ENCODE measurements at places on chromosomes 7 and 10.

GRCh38 chr7:150946421-150947240 is 31.5 kb downstream of the KCNH2 start:
- no peak for DNase-seq

- no peak for DNase-seq
These were observed 59.6 kb upstream of the TRIL start for GRCh38 chr7:29017713-29018112.

- no peak for DNase-seq
These were observed 10.9 kb upstream of the SP8 start for GRCh38 chr7:20797462-20798080.

GRCh38 chr10:106565546-106565945 is 599.0 kb downstream of the SORCS1 start:
- no peak for DNase-seq

GRCh38 chr7:128059143-128059988 is 28.1 kb upstream of the LRRC4 start:
- DNase-seq: no peak

GRCh38 chr7:36249091-36249490 is 96.0 kb downstream of the EEPD1 start:
- DNase-seq: no peak

DNA sequence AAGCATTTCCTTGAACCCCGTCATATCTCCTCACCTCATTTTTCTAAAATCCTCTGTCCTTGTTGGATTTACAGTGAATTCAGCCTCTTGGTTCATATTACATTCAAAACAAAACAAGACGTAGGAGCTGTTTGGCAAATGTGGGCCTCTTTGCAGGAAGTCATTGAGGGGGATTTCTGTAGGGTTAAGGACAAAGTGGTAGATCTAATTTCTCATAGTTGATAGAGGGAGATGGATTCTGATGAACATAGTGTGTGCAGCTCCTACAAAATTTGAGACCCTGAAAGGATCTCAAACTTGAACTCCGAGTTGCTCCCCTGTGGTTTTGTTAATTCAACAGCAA is 682 bp downstream of the TBXAS1 start:
- no peak for DNase-seq

DNA sequence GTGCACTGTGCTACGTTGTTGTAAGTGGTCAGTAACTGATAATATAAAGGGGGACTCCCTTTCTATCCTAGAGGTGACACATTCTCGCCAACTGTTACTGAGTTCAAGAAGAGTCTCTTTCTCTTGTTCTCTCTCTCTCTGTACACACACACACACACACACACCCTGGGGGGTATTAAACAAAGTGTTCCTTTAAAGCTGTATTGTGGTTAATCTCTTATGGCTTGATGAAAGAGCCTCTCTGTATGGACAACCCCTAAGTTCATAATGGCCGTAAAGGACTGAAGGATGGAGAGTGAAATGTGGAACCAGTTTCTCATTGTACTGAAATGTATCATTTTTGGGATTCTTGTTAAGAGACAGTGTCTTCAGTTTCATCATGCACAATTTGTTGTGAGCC is 145.2 kb upstream of the BMPER start:
- DNase-seq: no peak

DNA sequence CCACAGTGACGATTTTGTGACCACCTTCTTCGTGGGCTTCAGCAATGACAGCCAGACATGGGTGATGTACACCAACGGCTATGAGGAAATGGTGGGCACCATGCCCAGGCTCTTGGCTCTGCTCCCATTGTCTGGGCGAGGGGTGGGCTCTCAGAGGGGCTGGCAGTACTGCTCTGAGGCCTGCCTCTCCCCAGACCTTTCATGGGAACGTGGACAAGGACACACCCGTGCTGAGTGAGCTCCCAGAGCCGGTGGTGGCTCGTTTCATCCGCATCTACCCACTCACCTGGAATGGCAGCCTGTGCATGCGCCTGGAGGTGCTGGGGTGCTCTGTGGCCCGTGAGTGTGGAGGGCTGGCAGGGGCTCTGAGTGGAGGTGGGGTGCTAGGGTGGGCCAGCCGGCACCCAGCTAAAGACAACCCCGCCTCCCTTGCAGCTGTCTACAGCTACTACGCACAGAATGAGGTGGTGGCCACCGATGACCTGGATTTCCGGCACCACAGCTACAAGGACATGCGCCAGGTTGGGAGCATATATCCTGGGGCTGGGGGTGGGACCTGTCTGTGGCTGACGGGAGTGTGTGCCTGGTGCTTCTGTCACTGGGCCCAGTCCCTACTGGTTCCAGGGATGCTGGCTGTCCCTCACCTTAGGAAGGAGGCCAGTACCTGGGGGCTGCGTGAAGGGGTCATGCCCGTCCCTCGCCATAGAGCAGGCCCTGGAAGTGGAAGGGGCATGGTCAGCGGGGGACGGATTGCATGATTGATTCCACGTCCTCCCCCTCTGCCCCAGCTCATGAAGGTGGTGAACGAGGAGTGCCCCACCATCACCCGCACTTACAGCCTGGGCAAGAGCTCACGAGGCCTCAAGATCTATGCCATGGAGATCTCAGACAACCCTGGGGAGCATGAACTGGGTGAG is 6.8 kb downstream of the AEBP1 start:
- no peak for DNase-seq

DNA sequence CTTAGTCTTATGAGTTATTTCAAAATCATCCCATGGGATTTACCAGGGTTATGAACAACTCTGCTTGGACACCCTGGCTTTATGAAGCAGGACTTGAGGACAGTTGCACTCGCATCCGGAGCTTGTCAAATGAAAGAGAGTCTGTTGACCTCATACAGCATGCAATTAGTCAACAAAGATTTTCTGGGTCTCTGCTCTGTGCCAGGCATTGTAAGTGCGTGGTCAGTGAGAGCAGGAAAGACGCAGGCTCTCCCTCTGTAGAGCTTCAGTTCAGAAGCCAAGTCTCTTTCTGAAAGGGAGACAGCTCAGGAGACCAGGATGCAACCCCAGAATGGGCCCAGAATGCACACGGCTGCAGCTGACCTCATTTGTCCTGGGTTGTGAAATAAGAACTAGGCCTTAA is 45.5 kb upstream of the DMBT1 start:
- no peak for DNase-seq
